MV-4-11 (cell line): ENCODE measurements at places on chromosomes 3 and 15.
A peak's percentile ranks its signal among the peaks of the same experiment; 100 is the strongest.

- no peak for DNase-seq
Observed at GRCh38 chr3:61594144-61594963, 33.0 kb downstream of the PTPRG start.

GRCh38 chr15:40613080-40613479 is 19.0 kb downstream of the KNL1 start:
- DNase-seq: no peak

- no peak for DNase-seq
Observed at GRCh38 chr3:109927161-109927560, 589.8 kb upstream of the DPPA4 start.

DNA sequence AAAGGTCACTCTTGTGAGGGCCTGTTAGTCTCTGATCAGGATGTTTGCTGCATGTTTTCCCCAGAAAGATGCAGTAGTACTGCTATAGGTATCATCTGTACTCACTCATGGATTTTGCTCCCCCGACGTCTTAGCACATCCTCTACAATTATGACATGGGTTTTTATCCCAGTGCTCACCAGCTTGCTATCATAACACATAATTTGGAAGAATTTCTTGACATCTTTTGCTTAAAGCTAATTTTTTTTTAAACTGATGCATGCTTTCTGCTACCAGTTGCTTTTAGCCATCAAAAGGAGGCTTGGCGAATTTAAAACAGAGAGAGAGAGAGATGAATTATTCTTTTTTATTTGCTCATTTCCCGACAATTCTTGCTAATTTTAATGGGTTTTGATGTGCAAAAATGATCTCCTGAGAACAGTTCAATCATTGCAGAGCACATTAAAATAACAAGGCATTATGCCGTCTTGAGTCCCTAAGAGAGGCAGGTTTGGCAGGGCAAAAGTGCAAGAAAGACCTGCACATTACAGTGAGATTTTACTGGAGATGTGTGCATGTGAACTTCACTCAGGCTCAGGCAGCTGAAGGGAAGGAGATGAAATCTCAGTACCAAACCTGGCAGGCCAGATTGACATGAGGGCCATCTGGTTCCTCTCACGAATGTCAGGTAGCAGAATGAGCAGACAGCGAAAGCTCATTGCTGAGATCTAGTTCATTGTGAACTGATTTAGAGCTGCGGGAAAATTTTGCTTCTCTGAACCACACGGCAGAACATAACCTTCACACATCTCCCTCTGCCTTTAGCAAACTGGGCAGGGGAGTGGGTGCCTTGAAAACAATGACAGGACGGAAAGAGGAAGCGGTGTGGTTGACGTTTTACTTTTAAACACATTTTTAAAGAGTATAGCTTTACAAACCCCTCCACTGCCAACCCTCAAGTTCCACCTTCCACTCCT is 25.9 kb upstream of the GOLGA8B start:
- peak; percentile 31 for DNase-seq

GRCh38 chr3:172581757-172582166 is 58.5 kb upstream of the TNFSF10 start:
- no peak for DNase-seq

- DNase-seq: no peak
Observed at GRCh38 chr3:150216866-150217600, 191.1 kb upstream of the TSC22D2 start.

DNA sequence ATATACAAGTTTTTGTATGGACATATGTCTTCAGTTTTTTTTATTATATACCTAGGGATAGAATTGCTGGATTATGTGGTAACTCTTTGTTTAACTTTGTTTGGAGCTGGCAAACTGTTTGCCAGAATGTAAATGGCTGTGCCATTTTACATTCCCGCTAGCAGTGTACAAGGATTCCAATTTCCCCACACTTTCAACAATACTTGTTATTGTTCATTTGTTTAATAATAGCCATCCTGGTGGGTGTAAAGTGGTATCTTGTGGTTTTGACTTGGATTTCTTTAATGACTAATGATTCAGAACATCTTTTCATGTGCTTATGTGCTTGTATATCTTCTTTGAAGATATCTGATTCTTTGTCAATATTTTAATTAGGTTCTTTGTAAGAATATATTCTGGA is 64.4 kb downstream of the ZNF609 start:
- DNase-seq: no peak

DNA sequence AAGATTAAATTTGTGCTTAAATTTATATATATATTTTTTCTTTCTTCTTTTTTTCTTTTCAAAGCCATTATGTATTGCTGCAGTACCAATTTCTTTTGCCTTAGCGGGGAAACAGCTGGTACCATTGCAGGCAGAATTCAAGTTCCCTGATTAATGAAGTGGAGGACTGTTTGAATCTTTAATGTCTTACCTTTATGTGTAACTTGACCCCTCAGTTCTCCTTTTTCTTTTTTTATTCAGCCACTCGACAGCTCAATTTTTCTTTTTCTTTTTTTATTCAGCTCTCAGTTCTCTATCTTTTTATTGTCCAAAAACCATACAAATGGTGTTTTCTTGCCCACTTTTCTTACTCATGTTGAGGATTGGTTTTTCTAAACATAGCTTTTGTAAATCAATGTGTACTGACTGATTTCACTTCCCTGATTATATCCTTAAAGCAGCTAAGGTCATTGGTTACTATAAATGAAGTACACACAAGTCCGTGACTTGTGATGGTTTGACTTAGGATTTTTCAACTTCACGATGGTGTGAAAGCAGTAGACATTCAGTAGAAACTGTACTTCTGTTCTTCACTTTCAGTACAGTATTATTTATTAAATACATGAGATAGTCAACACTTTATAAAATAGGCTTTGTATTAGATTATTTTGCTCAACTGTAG is 22.8 kb downstream of the ATP2C1 start:
- peak; percentile 64 for DNase-seq

- no peak for DNase-seq
Observed at GRCh38 chr3:5165698-5166097, 21.8 kb upstream of the EDEM1 start.

DNA sequence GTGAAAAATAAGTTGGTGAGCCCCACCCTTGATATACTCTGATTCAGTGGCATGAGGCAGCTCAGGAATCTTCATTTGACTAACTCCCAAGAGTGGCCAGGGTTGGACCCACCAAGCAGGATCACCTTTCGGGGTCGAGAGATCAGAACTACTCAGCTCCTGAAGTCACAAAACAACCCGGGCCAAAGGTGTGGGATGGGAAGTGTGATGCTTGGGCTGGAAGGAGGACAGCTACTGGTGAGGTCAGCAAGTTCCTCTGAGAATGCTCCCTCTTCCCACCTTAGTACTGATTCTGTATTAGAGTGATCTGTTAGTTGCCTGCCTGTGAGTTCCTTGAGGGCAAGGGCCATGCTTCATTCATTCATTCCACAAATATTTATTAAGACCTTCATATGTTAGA is 15.1 kb downstream of the ESYT3 start:
- no peak for DNase-seq

DNA sequence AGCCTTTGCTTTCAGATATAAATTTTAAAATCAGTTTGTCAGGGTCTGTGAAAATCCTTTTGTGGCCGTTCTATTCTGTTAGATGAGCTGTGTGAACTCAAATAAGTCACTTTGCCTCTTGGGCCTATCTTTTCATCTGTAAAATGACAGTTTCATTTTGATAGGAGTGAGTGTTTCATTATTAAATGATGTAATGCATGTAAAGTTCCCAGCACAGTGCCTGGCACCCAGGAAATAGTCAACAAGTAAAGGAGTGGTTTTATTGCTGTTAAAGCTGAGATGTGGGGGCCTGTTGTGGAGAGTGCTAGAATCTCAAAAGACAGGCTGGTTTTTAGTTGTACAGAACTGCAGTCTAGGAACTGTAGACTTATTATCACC is 394.5 kb upstream of the CFAP20DC start:
- no peak for DNase-seq

DNA sequence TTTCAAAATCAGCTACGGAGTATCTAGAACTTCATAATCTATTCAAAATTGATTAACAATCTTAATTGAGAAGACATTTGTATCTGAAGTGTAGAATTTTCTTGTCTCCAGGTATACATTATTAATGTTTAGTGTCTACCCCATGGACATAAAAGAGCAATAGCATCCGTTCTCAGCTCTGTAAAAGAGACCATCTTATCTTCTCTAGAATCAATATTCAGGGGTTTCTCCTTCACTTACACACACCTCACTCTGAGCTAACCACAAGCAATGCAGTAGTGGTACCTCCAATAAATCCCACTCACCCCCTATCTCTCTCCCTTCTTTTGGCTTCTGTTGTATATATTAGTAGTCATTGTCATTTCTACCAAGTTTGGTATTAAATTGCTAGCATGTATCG is 16.2 kb downstream of the MBNL1 start:
- DNase-seq: no peak

DNA sequence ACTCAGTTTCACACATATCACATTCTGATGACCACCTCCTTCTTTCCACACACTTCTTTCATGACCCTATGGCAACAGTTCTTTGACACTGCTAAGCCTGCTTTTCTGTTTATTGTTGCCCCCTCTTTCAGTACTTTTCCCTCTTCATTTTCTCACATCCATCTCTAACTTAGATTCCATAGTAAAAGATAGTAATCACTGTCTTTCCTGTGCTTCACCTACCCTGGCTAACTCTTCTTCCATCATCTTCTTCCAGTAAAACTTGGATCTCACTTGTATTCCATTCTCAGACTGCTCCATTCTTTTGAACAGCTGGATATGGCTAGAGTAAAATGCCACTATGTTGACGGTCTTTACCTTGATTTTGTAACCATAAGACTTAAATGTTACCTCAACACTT is 632.6 kb upstream of the TGFBR2 start:
- no peak for DNase-seq

- no peak for DNase-seq
Observed at GRCh38 chr3:60979461-60980341, 271.6 kb downstream of the FHIT start.

GRCh38 chr15:24862726-24863521 is 91.9 kb upstream of the SNRPN start:
- no peak for DNase-seq

- no peak for DNase-seq
Observed at GRCh38 chr3:71303627-71304200, 279.8 kb downstream of the FOXP1 start.

DNA sequence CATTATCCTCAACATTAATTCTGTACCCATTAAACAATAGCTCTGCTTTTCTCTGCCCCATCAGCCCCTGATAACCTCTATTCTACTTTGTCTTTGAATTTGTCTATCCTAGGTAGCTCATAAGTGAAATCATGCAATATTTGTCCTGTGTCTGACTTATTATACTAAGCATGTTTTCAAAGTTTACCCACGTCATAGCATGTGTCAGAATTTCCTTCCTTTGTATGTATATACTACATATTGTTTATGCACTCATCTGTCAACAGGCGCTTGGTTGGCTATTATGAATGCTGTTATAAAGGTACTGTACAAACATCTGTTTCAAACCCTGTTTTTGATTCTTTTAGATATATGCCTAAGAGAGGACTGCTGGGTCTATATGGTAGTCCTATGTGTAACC is 18.2 kb downstream of the CSNK1G1 start:
- no peak for DNase-seq

DNA sequence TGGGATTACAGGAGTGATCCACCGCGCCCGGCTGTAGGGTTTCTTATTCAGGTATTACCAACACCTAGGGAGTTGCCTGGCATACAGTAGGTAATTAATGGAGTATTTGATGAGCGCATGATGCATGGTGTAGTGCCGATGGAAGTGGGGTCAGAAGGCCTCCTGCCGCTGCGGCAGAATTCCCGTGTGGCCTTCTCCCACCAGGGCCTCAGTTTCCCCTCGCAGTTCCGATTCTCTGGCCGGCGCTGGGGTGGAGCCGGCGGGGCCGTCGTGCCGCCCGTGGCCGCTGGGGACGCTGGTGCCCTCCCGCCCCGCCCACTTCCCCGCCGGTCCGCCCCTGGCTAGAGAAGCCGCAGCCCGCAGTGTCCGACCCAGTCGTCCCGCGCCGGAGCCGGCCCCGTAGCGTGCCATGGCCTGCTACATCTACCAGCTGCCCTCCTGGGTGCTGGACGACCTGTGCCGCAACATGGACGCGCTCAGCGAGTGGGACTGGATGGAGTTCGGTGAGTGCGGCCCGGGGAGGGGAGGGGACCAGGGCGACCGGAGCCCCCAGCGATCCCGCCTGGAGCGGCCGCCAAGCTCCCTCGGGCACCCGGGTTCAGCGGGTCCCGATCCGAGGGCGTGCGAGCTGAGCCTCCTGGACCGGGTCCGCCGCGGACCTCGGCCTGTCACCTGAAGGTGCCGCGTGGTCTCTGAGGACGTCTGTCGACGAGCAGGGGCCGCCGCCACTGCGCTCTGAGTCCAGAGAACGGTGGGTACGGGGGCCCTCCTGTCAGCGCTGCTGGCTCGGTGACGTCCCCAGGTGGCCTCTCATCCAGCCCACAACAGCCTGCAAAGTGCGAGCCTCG is at the start of gene IRAK2:
TSS of gene IRAK2 (plus strand) at position 374 of the 848 bp plus-strand sequence. CDS start at position 410, 36 bp downstream.
- no peak for DNase-seq

- DNase-seq: peak; percentile 98
Observed at GRCh38 chr15:50055750-50056157, 63.3 kb downstream of the ATP8B4 start.

DNA sequence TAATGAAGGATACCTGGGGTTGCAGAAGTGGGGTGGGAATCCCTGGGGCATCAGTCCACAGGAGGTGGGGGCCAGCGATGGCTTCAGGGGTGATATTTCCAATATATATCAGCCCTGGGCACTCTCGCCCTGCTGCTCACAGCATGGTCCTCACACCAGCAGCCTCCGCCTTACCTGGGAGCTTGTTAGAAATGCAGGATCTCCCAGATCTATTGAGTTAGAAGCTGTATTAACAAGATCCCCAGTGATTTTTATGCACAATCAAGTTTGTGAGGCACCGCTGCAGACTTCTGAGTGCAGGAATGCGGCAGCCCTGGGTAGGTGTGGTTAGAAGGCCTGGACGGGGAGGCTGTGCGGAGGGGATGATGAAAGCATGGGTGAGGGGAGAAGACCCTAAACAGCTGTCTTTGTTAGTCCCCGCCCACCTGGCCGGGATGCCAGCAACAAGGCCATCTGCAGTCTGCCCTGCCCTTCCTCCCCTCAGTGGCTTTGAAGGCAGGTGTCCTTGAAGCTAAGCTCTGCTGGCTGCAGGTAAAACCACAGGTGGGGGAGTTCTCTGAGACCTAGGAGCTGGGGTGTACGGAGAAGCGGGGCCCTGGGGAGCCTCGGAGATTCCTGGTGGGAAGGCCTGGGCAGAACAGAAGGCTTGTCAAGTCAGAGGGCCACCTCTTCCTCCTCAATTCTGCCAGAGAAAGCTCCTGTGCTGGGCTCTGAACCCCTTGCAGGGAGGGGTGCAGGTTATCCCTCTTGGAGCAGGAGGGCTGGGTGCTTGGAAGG is 11.4 kb downstream of the FAM107A start:
- DNase-seq: no peak

- DNase-seq: peak; percentile 89
Observed at GRCh38 chr3:193446965-193447602, 68.5 kb upstream of the ATP13A5 start.

DNA sequence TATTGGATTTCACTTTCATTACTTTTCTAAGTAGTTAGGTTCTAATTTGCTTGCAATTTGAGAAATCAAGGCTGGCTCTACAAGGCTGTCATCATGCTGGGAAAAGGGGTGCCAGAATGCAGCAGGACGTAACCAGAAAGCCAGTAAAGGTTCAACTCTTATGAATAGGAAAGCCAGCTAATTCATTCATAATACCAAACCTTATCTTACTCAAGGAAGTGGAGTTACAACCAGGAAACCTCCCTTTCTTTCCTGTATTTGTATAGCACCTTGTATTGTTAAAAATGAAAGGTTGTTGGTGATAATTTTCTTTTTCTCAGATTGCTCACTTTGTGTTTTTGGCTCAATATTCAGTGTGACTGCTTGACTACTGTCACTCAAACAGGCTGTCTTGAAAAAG is 109.4 kb downstream of the FILIP1L start:
- no peak for DNase-seq
